ENCODE measurements at places on chromosomes 6 and 20. TPM values are rescaled to one million over a fixed set of nuclear protein-coding genes. Genes with fewer than 3 reads are reported as not detected.

MPIG6B gene
- total RNA-seq, result 1.1 TPM

HUS1B gene
- 1.0 TPM for total RNA-seq

SLC17A3 gene
- not detected for total RNA-seq

ELOVL2 gene
- 0.23 TPM for total RNA-seq

CRISP2 gene
- not detected for total RNA-seq

MAS1 gene
- total RNA-seq, result not detected

BPIFB1 gene
- total RNA-seq, result 0.67 TPM

ZNF334 gene
- total RNA-seq, result 3.0 TPM

BPIFB4 gene
- total RNA-seq, result not detected

KIF6 gene
- total RNA-seq, result 0.49 TPM

SLC44A4 gene
- 23.1 TPM for total RNA-seq

TRMT11 gene
- 17.7 TPM for total RNA-seq

ESR1 gene
- 5.7 TPM for total RNA-seq

GPR31 gene
- total RNA-seq, result not detected

SYCP2L gene
- 0.58 TPM for total RNA-seq

PDE10A gene
- 6.0 TPM for total RNA-seq

NDUFAF5 gene
- total RNA-seq, result 20.1 TPM

IPCEF1 gene
- 8.8 TPM for total RNA-seq

C20orf202 gene
- total RNA-seq, result 0.64 TPM

HDGFL1 gene
- total RNA-seq, result not detected

PRPF6 gene
- 58.9 TPM for total RNA-seq

HSPA1L gene
- 2.0 TPM for total RNA-seq

RIPOR3 gene
- 6.8 TPM for total RNA-seq

TCP11 gene
- total RNA-seq, result not detected

PKHD1 gene
- total RNA-seq, result 0.32 TPM

GDAP1L1 gene
- not detected for total RNA-seq

FERMT1 gene
- total RNA-seq, result 2.4 TPM

CCDC170 gene
- total RNA-seq, result 0.55 TPM

CBLN4 gene
- 1.5 TPM for total RNA-seq

LZTS3 gene
- total RNA-seq, result 21.5 TPM

MRPL2 gene
- total RNA-seq, result 42.4 TPM

NR2E1 gene
- total RNA-seq, result not detected

NFKBIL1 gene
- total RNA-seq, result 22.6 TPM

GPSM3 gene
- total RNA-seq, result 51.9 TPM

KCNG1 gene
- not detected for total RNA-seq

TP53TG5 gene
- total RNA-seq, result not detected

GLP1R gene
- not detected for total RNA-seq

DLL1 gene
- 14.6 TPM for total RNA-seq

FOXQ1 gene
- total RNA-seq, result 12.3 TPM

CSTF1 gene
- total RNA-seq, result 27.8 TPM

CD24 gene
- total RNA-seq, result 63.6 TPM

SLC26A8 gene
- total RNA-seq, result 0.52 TPM

Data from upper lobe of right lung (tissue), 1 donor.